ENCODE measurements at places on chromosomes 12 and 14. TPM values are rescaled to one million over a fixed set of nuclear protein-coding genes. Genes with fewer than 3 reads are reported as not detected.
A peak's percentile ranks its signal among the peaks of the same experiment; 100 is the strongest.

The EID3 gene
- 5.4 TPM for total RNA-seq

- no peak for DNase-seq
These were observed 34.8 kb downstream of the CRACR2A start for GRCh38 chr12:3718100-3718499.

The GLTP gene
- total RNA-seq = 60.4 TPM

DNA sequence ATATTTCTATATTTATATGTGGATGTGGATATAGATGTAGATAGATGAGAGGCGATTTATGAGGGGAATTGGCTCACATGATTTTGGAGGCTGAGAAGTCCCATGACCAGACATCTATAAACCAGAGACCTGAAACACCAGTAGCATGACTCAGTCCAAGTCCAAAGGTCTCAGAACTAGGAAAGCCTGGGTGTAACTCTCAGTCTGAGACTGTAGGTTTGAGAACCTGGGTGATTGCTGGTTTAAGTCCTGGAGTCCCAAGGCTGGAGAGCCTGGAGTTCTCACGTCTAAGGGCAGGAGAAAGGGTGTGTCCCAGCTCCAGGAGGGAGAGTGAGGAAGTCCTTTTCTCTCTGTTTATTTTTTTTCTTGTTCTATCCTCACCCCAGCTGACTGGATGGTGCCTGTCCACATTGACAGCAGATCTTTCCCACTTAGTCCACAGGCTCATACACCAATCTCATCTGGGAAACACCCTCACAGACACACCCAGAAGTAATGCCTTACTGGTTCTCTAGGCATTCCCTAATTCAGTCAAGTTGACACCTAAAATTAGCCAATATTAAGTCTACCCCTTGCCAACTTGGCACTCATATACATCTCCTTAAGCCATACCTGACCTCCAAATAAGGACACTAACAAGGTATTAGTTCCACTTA, 45.4 kb downstream of the EMP1 start:
- DNase-seq = no peak

DNA sequence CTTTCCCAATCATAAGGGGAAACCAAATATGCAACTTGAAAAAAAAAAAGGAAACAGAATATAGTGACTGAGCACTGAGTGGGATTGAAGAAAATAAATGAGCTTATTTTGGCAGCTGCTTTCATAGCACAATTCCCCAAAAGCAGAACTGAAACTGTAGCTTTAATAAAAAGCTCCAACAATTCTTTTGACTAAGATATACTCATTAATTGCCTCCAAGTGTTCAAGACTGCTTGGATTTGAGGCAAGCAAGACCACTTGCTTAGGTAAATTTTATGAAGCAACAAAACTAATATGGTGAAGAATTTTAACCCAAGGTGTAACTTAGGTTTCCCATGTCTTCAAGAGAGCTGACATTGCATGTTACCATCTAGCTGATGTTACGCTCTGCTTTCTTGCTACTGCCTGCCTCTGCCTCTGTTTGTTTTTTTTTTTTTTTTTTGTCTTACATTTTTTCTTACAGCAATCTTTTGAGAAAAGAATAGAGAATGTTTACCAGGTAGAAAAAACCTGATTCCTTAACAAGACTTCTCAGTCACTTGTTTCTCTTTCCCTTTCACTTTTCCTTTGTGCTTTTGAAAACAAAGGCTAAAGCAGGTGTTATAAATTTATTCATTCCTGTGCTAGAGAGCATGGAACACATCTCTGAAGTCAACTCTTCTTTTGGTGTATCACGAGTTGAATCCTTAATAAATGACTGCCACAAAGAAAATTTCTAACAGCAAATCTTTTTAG, 134.4 kb downstream of the BCAT1 start:
- DNase-seq = no peak

DNA sequence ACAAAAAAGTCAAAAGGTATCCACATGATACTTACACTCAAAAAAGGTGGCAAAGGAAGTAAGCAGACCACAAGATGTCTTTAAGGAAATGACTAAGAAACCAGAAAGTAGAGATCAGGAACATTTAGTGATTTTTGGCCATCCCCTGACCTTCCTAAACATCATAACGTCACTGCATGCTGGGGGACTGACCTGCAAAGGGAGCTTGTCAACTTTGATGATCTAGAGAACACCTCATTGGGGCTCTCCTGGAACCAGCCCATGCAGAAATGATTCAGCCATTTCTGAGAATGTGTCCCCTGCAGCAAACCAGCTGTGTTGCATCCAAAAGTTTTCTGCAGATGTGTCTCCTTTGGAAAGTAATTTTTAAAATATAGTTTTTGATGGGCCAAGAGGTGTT, 152.2 kb upstream of the RASSF8 start:
- DNase-seq = no peak

GRCh38 chr12:4292341-4293073, 18.9 kb downstream of the CCND2 start:
- no peak for DNase-seq

DNA sequence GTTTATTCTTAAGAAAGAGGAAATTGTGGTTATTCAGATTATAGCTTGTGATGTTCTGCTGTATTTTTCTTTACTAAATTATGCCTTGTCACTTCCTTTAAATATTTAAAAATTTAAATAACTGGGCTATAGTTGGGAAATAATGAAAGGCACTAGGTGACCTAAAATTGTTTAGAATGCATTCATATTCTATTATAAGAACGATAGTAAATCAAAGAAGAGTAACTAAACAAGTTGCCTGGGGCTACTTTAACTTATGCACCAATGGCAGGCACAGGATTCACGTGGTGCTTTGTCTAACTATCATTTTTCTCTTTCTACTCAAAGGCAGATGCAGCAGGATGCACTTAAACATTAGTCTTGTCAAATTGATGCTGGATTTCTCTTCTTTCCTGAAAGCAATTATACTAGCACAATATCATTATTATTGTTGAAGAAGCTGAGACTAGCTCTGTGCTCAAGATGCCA, 190.7 kb upstream of the PPFIA2 start:
- no peak for DNase-seq

- no peak for DNase-seq
These were observed 53.8 kb downstream of the SFSWAP start for GRCh38 chr12:131764738-131765137.

The PPFIA2 gene
- not detected for total RNA-seq

DNA sequence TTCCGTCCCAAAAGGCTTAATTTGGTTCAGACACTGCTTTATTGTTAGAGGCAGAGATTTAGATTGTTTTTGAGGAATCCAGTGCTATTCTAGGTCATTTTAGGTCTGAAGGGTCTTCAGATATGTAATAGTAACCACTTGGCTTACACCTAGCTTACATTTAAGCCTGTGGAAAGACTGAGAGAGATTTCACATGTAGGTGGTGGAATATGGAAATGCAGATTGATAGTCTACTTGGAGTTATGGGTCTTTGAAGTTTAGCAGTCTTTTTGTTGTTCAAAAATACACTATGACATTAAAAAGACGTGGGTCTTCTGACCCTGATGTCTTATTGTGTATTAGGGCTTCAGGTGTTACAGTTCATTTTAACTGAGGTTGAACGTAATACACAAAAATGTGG, 51.4 kb upstream of the CCT2 start:
- no peak for DNase-seq

- DNase-seq = peak; percentile 20
These were observed 725.0 kb upstream of the FLRT2 start for GRCh38 chr14:84804895-84805294.

- DNase-seq = no peak
These were observed 231.1 kb downstream of the CACNA1C start for GRCh38 chr12:2283916-2284315.

GRCh38 chr14:54650331-54650958, 83.5 kb downstream of the SAMD4A start:
- peak; percentile 91 for DNase-seq

- DNase-seq = peak; percentile 82
These were observed 7.9 kb upstream of the NAA25 start for GRCh38 chr12:112116232-112117060.

GRCh38 chr12:97006585-97006984, 99.5 kb downstream of the NEDD1 start:
- DNase-seq = no peak

GRCh38 chr14:91911474-91912032, 35.9 kb downstream of the FBLN5 start:
- DNase-seq = peak; percentile 57

- DNase-seq = no peak
These were observed 24.9 kb upstream of the JDP2 start for GRCh38 chr14:75402867-75403413.

DNA sequence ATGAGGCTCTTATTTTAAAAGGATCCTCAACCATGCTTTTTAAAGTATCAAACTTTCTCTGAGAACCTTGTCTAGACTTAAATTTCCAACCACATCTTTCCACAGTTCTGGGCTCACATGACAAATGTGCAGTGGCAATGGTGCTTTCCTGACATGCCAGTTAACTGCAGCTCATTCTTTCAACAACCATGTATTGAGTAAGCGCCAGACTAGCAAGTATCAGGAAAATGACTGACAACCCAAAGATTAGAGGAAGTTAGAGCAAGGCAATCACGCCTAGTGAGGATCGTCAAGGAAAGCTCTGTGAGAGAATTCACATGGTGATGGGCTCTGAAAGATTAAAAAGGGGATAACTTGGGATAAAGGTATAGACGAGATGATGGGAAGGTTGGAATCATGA, 35.8 kb downstream of the FLVCR2 start:
- no peak for DNase-seq

DNA sequence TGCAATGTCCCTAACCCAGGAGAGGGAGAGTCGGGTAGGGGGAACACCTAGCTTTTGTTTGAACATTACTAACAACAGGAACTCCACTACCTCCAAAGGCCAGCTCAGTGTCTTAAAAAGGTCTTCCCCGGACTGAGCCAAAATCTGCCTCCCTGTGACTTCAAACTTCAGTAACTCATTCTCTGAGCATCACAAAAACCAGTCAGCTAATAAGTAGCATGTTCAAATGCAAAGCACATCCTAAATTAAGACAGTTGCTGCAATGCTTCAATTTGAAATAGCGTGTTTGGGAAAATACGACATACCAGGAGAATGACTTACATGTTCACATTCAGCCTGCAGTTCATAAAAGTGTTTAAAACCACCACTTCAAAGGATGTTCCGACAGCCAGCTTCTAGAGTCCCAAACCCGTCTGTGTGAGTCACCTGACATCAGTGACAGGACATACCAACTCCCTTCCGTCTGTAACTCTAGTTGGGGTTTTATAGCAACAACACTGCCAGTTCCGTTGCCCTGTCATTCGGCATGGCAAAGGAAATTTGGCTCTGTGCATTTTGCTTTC, 13.0 kb downstream of the ZFP36L1 start:
- DNase-seq = peak; percentile 63

- DNase-seq = no peak
These were observed 12.0 kb downstream of the TFCP2 start for GRCh38 chr12:51160814-51161459.

DNA sequence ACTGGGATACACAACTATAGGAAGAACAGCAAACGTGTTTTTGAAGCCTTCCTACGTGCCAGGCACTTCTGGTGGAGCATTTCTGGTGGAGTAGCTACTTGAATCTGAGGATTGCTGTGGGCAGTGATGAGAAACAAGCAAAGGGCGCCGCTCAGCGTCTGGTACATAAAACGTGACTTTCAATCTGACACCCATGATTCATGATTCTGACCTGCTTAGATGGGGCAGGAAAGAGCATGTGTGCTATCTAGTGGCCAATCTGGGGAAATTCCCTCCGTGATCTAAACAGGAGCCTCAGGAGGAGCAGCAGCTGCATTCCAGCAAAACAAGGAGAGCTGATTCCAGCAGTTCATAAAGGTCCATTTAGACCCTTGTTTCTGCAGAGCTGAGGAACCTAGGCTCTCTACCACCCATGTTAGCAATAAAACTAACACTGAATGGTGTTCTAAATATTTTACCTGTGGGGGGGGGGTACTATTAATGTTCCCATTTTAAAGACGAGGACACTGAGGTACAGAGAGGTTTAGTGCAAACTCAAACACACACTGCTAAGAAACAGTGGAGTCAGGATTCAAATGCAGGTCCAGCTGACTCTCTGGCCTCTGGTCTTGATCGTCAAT, 37.8 kb downstream of the PAH start:
- DNase-seq = peak; percentile 14

The SMOC1 gene
- total RNA-seq = 3.1 TPM

DNA sequence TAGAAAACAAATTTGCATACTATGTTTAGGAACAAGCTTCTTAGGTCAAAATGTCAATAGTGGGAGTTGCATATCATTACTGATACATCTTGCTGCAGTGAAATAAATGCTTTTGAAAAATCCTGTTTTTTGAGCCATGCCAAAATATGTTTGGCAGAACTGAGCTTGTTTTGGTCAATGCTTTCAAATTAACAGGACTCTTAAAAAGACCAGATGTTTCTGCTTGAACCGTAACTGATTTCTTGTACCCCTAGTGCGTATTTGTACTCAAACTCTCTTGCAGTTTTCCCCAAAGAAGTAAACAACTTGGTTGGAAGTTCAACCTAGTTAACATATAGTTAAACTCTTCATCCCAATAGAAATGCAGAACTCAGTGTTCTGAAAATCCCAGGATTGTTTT, 3.4 kb downstream of the TRHDE start:
- DNase-seq = no peak

GRCh38 chr12:40616383-40616915, 75.8 kb upstream of the CNTN1 start:
- no peak for DNase-seq

- DNase-seq = no peak
These were observed 15.0 kb downstream of the SSH1 start for GRCh38 chr12:108842361-108842760.

The ITGA7 gene
- 0.68 TPM for total RNA-seq

DNA sequence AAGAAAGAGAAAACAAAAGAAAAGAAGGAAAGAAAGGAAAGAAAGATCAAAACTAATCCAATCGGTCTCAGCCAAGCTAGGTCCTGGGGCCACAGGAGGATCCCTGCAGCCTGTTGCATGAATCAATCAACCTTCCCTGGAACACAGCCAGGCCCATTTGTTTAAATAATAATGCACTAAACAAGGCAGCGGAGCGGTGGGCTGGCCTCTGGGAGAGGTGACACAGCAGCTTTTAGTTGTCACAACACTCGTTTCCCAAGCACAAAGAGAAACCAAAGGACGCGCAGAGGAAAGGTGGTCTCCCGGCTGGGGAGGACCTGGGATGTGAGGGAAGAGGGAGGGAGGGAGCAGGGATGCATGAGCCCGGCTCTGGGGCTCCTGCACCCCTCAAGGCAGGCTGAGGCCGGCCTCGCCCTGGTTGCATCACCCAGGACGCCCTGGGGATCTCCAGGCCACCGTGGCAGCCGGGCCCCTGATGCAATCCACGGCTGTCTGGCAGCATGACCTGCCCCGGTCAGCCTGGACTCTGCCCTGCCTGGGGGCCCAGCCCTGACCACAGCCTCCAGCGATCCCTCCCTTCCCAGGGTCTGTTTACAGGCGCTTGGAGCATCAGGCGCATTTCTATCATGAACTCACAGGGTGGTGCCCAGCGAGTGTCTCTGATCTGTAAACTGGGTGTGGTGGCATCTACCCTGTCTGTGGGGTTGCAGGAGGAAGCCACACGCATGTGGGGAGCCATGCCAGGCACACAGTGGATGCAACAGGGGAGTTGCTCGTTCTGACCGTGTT, 32.5 kb downstream of the MMP17 start:
- DNase-seq = peak; percentile 59

The KRT3 gene
- not detected for total RNA-seq
